ENCODE measurements at places on chromosomes 7 and 10. TPM values are rescaled to one million over a fixed set of nuclear protein-coding genes. Genes with fewer than 3 reads are reported as not detected.

DNA sequence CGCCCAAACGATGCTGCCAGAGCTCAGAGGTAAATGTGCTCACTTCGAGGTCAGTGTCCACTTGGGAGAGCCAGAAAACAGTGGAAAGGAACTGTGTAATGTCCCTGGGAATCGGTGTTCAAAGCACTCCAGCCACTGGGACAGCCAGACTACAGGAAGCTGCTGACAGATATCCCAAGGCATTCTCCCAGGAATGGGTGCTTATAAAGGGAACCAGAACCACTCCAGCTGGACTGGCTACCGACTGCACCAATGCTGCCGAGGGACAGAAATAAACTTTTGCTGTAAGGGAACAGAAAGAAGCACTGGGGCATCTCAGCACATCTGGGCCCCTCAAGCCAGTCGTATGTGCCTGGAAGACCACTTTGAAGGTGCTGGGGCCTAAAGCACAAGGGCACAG is 76.7 kb downstream of the ATXN7L1 start:
- H3K4me1 ChIP-seq, result no peaks in the 10 kb centered on the region
- H3K4me3 ChIP-seq, result no peak overlapping the region
- no peak overlapping the region for H3K27ac ChIP-seq
- no peaks in the 10 kb centered on the region for H3K36me3 ChIP-seq

GRCh38 chr10:4981722-4982471 is 18.7 kb downstream of the AKR1C1 start:
- no peaks in the 10 kb centered on the region for H3K27me3 ChIP-seq
- DNase-seq, result peak; percentile 16
- peaks cover 7% of the 10 kb centered on the region for H3K4me1 ChIP-seq

DNA sequence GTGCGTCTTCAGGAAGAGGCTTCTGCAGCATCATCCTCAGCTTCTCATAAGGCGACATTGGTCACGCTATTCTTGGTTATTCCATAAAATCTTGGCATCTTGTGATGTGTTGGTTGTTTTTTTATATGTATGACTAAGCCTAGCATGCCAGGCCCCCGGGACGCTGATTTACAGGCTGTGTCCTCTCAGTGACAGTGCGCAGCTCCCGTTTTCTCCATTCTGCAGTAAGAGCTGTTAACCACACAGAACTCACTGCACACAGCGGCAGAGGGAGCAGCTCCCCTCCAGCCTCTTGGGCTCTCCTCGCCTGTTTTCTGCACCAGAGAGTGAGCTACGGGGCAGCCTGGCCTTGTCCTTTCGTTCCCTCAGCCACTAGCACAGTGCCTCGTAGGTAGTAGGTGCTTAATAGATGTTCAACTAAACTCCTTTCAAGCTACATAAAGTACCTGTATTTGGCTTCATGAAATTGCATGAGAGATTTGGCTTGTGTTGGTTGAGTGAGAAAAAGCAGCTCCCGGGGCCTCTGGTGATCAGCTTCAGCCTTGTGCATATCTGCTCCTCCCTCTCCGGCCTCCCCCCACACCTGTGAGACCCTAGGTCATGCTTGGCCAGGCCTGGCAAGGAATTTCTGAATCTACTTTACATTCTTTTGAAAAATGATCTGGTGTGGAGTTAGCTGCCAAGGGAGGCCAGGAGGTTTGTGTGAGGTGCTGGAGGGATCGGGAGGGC is 116.2 kb downstream of the WDR37 start:
- H3K4me1 ChIP-seq, result no peaks in the 10 kb centered on the region
- DNase-seq, result no peak
- H3K27ac ChIP-seq, result no peak overlapping the region
- no peaks in the 10 kb centered on the region for H3K36me3 ChIP-seq
- peaks cover 5% of the 10 kb centered on the region for H3K27me3 ChIP-seq
- no peak overlapping the region for H3K4me3 ChIP-seq

DNA sequence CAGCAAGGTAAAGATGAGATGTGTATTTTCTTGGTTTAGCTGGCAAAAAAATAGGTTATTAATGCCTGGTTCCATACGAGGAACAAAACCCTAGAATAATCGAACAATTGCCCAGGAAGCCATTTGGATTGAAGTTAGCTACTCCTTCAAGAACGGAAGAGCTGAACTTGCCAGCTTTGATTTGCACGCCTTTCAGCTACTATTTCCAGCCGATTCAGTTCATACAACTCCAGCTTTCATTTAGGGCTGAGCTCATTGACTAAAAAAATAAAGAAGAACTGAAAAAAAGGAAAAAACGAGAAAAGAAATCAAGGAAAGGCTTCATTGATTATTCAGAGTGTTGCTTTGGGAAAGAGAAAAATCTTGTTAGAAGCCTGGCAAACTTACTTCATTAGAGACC is 60.4 kb downstream of the PTN start:
- no peak overlapping the region for H3K27ac ChIP-seq
- no peaks in the 10 kb centered on the region for H3K36me3 ChIP-seq
- H3K27me3 ChIP-seq, result no peaks in the 10 kb centered on the region
- no peaks in the 10 kb centered on the region for H3K4me1 ChIP-seq

GRCh38 chr7:36280840-36281812 is 108.5 kb upstream of the ANLN start:
- H3K4me3 ChIP-seq, result peak overlapping the region; percentile 10
- H3K27ac ChIP-seq, result peak overlapping the region; percentile 96
- H3K4me1 ChIP-seq, result peaks cover 97% of the 10 kb centered on the region
- no peaks in the 10 kb centered on the region for H3K27me3 ChIP-seq

- H3K4me1 ChIP-seq, result no peaks in the 10 kb centered on the region
- DNase-seq, result no peak
- H3K27ac ChIP-seq, result no peak overlapping the region
- no peaks in the 10 kb centered on the region for H3K36me3 ChIP-seq
Measured at GRCh38 chr7:455110-455928, 64.3 kb downstream of the PDGFA start.

DNA sequence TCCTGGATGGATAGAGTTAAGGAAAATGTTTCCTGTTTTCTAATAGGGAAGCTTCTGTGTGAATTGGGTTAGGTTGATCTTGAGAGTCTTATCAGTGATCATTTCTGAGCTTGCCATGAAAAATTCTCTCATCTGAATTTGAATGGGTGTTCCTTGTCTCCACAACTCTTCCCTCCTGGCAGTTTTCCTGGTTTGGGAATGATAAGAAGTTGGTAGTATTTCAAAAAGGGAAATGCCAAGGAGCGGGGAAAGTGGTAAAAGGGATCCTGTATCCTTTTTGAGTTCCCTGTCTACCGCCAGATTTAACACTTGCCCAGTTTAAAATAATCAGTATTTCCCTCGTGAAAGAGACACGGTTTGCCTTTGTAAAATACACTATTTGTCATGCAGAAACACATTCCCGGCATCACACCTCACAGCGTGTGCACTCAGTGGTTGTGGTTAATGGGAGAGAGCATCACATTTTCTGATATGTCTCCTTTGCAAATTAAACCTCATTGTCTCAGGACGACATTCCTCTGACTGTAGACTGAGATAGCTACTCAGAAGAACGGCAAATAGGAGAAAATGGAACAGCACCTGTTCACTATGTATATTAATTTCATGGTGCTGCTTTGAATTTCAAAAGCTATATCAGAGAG is 113.2 kb upstream of the IFRD1 start:
- DNase-seq, result no peak
- no peak overlapping the region for H3K27ac ChIP-seq

DNA sequence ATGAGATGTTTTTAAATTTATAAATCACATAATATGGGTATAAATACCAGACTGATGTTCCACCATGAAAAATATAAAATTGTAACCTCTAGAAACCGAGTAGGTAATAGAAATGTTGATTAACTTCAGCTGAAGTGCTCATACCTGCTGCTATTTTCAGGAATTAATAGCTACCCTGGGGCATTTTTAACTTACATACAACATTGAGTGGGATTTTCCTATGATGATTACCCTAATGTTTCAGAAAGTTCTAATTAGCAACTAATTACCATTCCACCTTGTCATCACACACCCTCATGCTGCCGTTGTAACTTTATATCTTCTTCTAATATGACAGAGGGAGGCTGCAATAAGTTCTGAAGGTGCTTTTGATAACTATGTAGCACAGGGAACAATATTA is 53.5 kb upstream of the ARHGAP12 start:
- no peaks in the 10 kb centered on the region for H3K27me3 ChIP-seq
- no peaks in the 10 kb centered on the region for H3K36me3 ChIP-seq
- H3K4me1 ChIP-seq, result no peaks in the 10 kb centered on the region
- DNase-seq, result no peak
- no peak overlapping the region for H3K27ac ChIP-seq
- H3K4me3 ChIP-seq, result no peak overlapping the region

- no peak overlapping the region for H3K27ac ChIP-seq
- DNase-seq, result no peak
- H3K4me3 ChIP-seq, result no peak overlapping the region
- no peaks in the 10 kb centered on the region for H3K36me3 ChIP-seq
- H3K27me3 ChIP-seq, result no peaks in the 10 kb centered on the region
Measured at GRCh38 chr10:130224228-130224627, 88.0 kb downstream of the GLRX3 start.

- H3K27ac ChIP-seq, result no peak overlapping the region
- H3K4me3 ChIP-seq, result no peak overlapping the region
- no peak for DNase-seq
- H3K4me1 ChIP-seq, result no peaks in the 10 kb centered on the region
- H3K27me3 ChIP-seq, result no peaks in the 10 kb centered on the region
Measured at GRCh38 chr7:149404396-149404795, 56.5 kb downstream of the ZNF777 start.

GRCh38 chr7:44375236-44375699 is 49.9 kb upstream of the CAMK2B start:
- DNase-seq, result peak; percentile 64
- H3K4me3 ChIP-seq, result no peak overlapping the region
- H3K27ac ChIP-seq, result no peak overlapping the region
- no peaks in the 10 kb centered on the region for H3K27me3 ChIP-seq
- no peaks in the 10 kb centered on the region for H3K36me3 ChIP-seq

DNA sequence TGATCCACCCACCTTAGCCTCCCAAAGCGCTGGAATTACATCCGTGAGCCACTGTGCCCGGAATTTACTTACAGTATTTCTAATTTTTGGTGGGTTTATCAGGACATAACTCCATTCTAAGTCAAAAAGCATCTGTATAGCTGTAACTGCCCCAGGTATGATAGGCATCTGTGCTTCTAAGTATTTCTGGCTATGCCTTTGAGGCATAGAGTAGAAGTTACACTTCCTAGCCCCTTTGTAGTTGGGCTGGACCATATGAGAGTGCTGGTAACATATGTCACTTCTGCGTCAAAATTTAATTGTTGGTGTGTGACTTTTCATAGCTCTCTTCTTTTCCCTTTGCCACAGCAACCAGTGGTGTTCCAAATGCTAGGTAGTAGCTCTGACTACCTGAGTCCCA is 153.3 kb downstream of the RTKN2 start:
- H3K36me3 ChIP-seq, result no peaks in the 10 kb centered on the region
- no peak for DNase-seq
- H3K27me3 ChIP-seq, result no peaks in the 10 kb centered on the region
- no peaks in the 10 kb centered on the region for H3K4me1 ChIP-seq

DNA sequence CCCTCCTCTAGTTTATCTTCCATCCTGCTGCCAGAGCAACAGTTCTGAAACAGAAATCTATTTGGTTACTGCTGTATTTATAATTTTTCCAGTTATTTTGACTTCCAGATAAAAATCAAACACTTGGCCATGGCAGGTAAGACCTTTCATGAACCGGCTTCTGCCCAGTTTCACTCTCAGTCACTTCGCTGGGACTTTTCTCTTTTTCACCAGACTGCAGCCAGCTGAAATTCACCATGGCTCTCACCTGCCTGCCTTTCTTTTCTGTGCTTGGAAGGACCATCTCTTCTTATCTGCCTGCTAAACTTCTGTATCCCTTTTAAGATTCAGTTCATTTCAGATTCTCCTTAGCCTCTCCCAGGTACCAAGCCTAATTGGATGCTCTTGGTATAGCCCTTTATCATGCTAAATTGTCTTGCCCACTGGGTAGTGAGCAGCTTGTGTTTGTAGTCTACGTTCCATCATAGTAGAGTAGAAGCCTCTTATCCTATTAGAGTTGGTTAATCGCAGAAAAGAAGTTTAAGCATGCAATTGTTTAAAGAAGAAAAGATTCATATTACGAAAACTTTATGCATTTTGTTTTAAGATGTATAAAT is 71.7 kb downstream of the TAF3 start:
- no peaks in the 10 kb centered on the region for H3K4me1 ChIP-seq
- H3K36me3 ChIP-seq, result no peaks in the 10 kb centered on the region
- H3K27ac ChIP-seq, result no peak overlapping the region
- no peaks in the 10 kb centered on the region for H3K27me3 ChIP-seq
- H3K4me3 ChIP-seq, result no peak overlapping the region

DNA sequence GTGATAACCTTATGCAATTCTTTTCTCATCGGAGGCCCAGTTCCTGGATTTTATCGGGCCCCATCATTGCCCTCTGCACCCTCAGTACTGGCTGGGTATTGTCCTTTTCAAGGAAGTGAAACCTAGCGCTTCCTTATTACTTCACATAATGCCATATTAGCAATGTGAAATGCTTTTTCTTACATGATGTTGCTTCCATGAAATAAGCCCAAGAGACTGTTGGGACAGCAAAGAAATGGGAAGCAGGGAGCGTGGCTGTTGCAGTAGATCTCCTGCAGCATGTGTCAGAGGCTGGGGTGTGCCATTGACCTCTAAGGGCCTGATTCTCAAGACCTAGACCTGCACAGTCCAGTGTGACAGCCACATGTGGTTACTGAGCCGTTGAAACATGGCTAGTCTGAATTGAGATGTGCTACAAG is 8.1 kb downstream of the CHN2 start:
- no peaks in the 10 kb centered on the region for H3K36me3 ChIP-seq
- DNase-seq, result no peak
- H3K4me3 ChIP-seq, result no peak overlapping the region
- H3K4me1 ChIP-seq, result no peaks in the 10 kb centered on the region

DNA sequence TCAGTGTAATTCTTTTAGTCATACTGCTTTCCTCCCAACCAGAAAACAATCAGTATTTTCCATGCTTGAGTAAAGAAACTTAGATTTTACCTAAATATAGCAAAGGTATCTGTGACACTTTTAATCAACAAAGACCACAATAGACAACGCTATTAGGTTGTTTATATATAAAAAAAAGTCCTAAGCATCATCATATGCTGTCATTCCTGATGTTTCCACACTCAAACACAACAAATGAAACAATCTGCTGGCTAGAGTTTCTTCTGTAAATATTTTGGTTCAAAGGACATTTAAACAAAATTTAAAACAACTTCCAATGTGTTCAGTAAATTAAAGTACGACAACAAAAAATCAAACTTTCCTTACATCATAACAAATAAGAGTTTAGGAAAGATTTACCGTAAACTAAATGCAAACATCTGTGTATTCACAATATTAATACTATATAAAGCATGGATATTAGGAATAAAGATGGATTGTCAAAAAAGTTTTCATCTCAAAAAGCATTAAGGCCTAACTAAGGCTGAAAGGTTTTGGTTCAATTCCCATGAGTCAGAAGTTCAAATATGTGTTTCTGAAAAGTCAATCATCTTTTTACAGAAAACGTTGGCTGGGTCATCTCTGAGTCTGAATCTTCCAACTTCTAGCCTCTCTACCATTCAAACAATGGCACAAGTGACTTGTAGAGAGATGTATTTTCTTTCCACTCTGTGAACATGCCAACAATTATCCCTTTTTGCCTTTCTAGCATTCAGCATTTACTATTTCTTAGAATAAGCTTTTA is 157.1 kb downstream of the CRPPA start:
- no peak for DNase-seq
- no peaks in the 10 kb centered on the region for H3K4me1 ChIP-seq
- no peak overlapping the region for H3K27ac ChIP-seq
- H3K36me3 ChIP-seq, result no peaks in the 10 kb centered on the region

GRCh38 chr7:18278316-18278715 is 217.2 kb upstream of the HDAC9 start:
- H3K4me1 ChIP-seq, result no peaks in the 10 kb centered on the region
- H3K27me3 ChIP-seq, result no peaks in the 10 kb centered on the region
- H3K27ac ChIP-seq, result no peak overlapping the region
- DNase-seq, result no peak

HMX2 gene
- total RNA-seq, result not detected

HTR5A gene
- total RNA-seq, result not detected

BRI3 gene
- 180 TPM for total RNA-seq

All from gastrocnemius medialis (tissue), 4 donors.